Activated CD4-positive, alpha-beta T cell treated with anti-CD3 and anti-CD28 coated beads, Interleukin-2, amount 50 U/mL, for 1 hour (primary cell): ENCODE measurements at places on chromosomes 16 and 17.

DNA sequence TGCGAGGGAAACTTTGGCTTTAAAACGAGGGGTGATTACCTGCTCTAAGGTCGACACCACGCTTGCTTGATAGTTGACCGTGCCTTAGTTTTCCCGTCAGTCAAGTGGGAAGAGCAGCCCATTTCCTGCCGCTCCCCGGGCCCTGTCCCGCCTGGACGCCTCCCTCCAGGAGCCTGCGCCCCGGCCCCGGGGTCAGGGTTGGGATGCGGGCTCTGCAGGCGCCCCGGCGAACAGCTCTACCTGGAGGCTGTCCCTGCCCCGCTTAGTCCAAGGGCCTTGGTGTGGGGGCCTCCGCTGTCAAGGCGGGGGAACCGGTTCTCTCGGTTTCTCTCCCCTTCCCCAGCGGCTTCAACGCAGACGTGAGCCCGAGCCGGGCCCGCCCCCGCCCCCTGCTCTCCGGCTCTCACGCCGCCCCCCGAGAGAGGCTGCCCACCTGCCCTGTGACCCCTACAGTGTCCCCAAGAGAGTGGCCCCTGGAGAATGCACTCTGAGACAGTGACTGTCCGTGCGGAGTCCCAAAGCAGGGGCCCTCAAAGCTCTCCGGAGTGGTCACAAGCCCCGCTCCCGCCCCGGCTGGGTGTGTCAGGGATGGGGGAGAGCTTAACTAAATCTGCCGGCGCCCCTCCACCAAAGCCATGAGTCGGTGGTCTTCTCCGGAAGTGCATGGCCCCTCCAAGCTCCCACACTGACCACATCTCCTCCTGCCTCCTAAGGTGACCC lies 117.4 kb upstream of the SMURF2 start:
- DNase-seq, result no peak

DNA sequence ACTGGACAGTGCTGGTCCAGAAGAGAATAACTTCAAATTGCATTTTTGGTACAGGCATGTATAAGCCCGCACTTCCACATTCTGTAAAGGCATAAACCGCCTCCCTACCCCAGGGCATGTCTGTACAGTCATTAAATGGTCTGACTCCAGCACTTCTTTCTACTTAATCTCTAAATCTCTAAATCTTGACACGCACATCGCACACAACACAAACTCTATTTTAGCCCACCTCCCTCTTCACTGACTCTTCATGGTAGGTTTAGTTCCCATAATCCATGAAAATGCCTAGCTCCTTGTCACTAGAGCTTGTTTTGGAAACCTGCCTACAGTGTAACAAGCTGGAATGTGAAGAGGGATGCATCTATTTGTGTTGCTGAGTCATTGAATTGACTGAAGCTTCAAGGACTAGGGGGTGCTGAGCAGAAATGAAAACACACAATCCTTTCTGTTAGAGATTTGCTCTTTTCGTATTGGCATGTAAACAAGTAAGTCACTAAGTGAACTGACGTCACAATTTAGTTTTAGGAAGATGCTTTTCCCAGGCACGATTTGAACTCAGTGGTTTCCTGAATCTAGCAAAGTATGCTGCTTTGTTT lies 1.6 kb upstream of the DUSP14 start:
- DNase-seq, result no peak

- DNase-seq, result no peak
Observed at GRCh38 chr16:12546918-12547607, 256.6 kb downstream of the CPPED1 start.

DNA sequence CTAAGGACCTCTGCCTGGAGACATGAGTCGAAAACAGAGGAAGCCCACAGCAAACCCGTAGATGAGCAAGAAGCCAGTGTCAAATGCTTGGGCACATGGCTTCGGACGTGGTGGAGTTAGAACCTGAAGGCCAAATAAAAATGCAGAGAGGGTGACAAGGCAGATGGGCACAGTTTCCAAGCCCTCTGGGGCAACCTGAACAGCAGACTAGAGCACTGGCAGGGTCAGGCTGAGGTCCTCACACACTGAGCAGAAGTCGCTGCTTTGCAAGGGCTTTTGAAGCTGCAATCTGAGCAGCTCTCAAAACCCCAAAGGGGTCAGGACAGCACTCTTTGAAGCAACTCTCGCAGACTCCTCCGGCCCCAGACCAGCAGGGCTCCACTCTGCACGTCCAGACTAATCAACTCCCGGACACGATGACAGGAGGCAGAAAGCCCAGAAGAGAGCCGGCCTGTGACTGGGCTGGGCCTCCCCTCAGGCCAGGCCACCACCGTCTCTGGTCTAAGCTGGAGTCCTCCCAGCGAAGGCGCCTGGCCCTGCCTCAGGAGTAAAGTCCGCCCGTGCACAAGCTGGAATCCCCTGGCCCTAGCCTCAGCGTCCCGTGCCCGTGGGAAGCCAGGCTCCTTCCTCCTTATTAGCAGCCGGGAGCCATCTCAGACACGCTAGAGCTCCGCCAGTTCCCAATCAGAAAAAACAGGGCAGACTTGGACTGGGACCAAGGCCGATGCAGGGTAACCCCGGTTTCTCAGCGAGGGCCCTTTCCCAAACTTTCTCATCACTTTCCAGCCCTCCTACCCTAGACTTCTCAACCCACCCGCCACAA lies 924 bp downstream of the SMARCD2 start:
- DNase-seq, result no peak

DNA sequence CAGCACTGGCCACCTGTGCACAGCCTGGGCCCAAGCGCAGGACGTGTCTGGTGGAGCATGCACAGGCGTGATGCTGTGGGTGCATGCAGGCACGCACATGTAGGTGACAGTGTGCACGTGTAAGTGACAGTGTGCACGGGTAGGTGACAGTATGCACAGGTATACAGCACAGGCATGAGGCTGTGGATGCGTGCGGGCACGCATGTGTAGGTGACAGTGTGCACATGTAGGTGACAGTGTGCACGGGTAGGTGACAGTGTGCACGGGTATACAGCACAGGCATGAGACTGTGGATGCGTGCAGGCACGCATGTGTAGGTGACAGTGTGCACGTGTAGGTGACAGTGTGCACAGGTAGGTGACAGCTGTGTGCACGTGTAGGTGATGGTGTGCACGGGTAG lies 7.9 kb downstream of the RPUSD1 start:
- DNase-seq, result no peak

- DNase-seq, result peak; percentile 43
Observed at GRCh38 chr16:24504472-24505345, 34.7 kb upstream of the RBBP6 start.

GRCh38 chr17:383771-384621 lies 31.4 kb upstream of the RPH3AL start:
- no peak for DNase-seq
